ENCODE measurements at places on chromosomes 4 and X.

DNA sequence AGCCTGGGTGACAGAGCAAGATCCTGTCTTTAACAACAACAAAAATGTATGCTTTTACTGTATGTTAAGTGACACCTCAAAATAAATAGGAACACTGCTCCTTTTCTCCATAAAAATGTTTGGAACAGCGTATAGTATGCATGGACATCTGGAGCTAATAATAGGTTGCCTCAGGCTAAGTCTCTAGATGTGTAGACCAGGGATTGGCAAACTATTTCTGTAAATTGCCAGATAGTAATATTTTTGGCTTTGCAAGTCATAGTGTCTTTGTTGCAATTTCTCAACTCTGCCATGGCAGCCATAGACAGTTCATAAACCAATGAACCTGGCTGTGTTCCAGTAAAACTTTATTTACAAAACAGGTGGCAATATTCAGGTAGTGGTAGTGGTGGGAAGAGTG is 76.6 kb upstream of the CBLL2 start:
- DNase-seq: no peak

DNA sequence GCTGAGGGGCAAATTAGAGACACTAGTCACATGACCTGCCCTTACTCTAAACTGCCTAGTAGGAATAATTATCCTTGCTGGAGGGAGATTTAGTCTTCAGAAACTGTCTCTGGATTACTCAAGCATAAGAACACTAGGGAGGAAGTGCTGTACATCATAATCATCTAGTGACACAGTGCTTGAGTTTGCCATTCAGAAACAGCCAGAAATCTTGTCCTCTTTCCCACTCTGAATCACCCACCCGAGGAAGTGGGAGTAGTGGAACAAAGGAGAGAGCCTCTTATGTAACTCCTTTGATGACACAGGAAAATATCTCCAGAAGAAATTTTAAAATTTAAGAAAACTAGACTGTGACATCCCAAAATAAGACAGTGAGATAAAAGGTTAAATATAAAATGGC is 69.3 kb upstream of the PCDH19 start:
- DNase-seq: no peak

- DNase-seq: no peak
Observed at GRCh38 chrX:67587946-67588624, 44.3 kb downstream of the AR start.

DNA sequence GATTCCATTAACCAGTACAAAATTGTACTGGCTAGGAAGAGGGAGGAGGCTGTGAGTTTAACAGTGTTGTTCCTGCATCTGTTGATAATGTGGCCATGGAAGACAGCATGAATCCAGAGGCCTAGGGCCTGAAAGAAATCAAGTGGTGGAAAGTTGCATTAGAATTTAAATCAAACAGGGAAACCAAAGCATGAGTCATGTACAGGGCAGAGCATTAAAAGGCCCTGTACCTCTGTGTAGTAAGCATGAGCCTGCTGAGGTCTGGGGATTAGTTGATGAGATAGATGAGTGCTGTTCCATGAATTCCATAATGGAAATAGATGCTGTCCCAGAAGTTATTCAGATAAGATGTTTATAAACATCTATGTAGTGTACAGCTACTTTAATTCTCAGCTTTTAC is 58.3 kb downstream of the MID1IP1 start:
- no peak for DNase-seq

GRCh38 chrX:2708592-2709188 is 17.6 kb downstream of the CD99 start:
- no peak for DNase-seq

DNA sequence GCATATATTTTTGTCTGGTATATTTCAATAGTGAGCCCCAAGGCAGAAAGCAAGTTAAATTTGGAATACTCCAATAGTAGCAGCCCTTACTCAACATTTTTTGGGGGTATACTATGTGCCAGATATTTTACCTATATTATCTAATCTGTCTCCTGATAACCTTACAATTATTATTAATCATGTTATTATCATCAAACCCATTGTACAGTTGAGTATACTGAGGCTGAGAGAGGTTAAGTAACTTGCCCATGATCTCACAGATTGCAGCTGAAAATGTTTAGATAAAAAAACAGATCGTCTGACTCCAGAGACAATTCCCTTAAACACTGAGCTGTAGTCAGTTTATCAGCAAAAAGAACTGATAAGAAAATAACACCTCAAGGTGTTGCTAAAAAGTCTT is 6.5 kb upstream of the RBBP7 start:
- no peak for DNase-seq

DNA sequence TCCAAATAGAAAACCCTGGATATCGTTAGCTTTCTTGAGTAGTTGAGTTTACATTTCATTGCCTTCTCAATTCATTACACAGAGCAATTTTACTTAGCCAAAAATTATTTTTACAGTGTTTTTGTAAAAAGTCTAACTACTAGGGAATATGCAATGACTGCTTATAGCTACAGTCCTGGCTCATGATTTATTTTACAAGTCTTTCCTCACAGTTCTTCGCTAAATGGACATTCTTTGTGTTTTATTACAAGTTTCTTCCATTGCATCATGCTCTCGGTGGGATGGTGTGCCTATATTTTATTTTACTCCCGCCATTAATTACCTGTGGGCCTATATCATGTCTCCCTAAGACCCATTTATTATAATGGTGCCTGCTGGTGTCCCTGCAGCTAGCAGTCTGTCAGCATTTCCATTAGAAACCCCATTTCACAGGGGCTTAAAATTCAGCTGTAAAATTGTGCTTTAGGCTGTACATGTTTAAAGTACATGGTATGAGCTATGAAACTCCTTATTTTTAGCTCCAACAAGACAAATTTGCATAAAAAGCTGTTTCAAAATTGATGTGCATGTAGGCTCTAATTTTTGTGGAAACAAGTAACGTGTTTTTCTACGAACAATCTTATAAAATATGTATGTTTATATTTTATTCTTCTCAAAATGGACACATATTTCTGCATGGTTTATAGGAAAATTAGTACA is 227.4 kb downstream of the SLC7A11 start:
- DNase-seq: no peak

- DNase-seq: no peak
Observed at GRCh38 chrX:46587158-46587557, 13.6 kb downstream of the CHST7 start.

- no peak for DNase-seq
Observed at GRCh38 chrX:150834695-150835094, 63.8 kb downstream of the CD99L2 start.

DNA sequence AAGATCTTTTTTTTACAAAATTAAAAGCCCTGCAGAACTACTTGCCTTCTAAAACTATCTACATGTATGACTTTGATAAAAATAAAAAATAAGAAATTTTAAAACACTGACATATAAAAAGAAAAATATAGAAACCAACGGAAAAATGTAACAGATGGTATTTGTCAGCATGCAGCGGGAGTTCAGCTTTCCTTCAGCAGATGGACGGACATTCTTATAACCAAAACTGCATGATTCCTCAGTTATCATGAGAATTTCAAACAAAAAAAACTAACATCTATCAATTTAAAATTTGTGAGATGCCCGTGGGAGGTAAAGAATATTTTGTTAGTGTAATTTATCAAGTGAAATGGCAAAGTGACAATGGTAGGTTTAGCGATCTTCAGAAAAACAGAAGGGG is 23.2 kb downstream of the RWDD4 start:
- no peak for DNase-seq

- DNase-seq: peak; percentile 17
Observed at GRCh38 chr4:47278631-47279030, 184.9 kb downstream of the COMMD8 start.

DNA sequence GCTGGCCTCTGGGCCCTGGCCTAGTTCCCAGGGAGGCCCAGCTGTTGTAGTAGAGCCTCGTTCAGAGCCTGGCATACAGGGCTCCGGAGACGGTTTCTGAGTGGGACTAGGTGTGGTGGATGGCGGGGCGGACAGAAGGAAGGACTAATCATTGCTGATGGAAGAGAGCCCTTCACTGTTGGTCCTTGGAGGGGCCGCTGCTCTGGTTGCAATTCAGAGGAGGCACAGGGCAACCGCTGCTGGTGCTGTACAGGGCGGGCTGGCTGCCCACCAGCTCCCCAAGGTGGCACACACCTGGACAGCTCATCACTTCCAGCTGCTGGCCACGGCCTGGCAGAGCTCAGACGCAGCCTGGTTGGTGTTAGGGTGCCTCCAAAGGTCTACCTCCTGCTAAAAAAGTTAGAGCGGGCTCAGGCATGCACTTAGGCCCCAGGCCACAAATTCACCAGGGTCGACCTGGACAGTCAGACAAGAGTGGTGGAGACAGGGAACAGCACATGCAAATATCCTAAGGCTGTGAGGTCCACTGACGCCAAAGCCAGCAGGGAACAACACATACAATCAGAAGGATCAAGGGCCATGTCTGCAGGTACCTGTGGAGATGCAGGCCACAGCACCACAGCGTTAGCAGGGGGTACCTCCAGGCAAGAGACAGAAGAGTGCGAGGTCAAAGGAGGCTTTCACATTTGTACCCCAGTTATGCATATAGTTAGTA is 7.5 kb upstream of the RNF4 start:
- no peak for DNase-seq

DNA sequence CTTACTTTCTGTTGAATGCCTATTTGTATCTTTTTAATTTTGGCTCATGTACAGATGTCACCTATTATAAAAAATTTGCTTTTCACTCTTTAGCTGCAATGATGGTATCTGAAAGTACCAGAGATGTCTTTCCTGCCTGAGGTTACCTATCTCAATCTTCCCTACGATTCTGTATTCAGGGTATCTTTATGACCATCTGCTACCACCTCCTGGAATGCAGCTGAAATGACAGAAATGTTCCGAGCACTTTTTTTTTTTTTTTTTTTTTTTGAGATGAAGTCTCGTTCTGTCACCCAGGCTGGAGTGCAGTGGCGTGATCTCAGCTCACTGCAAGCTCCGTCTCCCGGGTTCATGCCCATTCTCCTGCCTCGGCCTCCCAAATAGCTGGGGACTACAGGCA is 136.4 kb downstream of the REPS2 start:
- no peak for DNase-seq

- DNase-seq: no peak
Observed at GRCh38 chr4:31351695-31352094, 631.5 kb downstream of the PCDH7 start.

GRCh38 chr4:139242511-139243051 is 37.4 kb downstream of the MGARP start:
- DNase-seq: no peak

GRCh38 chr4:1579001-1579900 is 104.9 kb downstream of the FAM53A start:
- no peak for DNase-seq

GRCh38 chr4:90841676-90842075 is 714.5 kb downstream of the CCSER1 start:
- DNase-seq: no peak

GRCh38 chrX:124690495-124690894 is 344.1 kb downstream of the SH2D1A start:
- no peak for DNase-seq

DNA sequence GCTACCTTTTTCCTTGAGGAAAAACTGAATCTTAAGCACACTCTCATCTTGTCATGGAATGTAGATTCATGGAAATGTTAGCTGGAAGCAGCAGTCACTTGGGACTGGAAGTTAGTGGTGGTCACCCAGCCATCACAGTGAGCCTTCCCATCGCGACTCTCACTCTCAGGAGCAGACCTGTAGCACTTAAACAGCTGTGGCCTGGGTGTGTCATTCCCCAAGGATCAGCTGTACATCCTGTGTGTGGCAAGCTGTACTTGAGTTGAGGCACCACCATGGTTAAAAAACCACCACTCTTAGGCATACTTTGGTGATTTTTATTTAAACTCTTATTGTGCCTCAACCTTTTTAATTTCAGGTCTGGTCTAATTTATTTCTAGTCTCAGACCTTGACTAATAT is 46.7 kb downstream of the JADE1 start:
- DNase-seq: no peak

GRCh38 chrX:120761810-120762209 is 113.9 kb downstream of the CT47B1 start:
- DNase-seq: no peak

GRCh38 chr4:138401334-138401733 is 159.2 kb upstream of the SLC7A11 start:
- DNase-seq: peak; percentile 51

- DNase-seq: peak; percentile 35
Observed at GRCh38 chr4:162959046-162959445, 207.6 kb downstream of the NAF1 start.

DNA sequence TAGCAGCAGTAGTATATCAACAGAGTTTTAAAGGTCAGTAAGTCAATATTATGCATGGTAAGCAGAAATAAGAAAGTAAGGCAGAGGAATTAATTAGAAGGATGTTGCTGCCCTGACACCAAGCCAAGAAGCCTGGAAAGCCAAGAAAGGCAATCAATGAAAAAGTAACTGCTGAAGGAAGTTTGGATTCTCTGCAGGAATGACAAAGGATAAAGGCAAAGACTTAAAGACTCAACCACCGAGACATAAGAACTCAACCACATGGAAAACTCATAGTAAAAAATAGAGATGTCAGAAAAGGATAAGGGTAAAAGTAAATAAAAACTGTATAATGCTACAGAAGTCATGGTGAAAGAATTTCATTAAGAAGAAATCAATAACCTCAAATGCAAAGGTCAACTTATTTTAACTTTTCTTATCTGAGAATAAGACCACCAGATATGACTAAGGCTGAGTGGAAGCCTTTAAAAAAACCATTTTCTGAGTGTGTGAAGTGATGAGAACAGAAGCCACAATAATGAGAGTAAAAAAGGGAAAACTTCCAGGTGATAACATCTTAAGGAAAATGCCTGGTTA is 55.2 kb downstream of the NEK1 start:
- DNase-seq: no peak

- peak; percentile 9 for DNase-seq
Observed at GRCh38 chrX:20315140-20315539, 48.4 kb upstream of the RPS6KA3 start.

- DNase-seq: no peak
Observed at GRCh38 chrX:65821721-65822496, 154.5 kb downstream of the MSN start.

DNA sequence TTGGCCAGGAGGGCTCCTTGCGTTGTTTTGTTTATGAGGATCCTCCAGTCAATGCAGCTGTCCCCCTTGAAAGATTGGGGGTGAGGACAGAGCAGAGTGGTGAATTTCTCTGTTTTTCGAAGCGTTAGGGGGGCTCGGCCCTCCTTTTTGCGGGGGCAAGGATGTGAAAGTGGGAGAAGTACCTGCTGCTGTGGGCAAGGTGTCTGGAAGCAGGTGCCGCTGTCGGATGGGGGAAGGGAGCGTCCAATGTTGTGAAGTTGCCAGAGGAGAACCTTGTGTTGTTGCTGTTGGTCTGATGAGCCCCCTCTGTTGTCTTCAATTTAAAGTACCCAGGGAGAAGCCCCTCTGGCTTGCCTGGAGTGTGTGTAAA is 613 bp downstream of the GLRB start:
- no peak for DNase-seq

DNA sequence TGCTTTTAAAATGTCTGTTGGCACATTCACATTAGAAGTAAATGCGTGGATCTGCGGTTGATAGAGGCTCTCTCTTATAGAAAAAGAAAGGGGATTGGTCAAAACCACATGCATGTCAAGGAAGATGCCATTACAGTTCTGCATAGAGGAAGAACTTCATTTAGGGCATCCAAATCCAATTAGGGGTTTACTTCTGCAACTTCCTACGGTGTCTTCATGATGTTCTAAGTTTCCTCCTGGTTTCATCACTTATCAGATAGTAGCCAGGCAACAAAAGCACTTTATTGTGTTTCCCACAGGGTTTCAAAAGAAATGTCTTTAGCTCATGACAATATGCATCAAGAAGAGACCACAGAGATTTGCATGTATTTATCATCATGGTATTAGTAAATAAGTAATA is 136.0 kb upstream of the HPGD start:
- no peak for DNase-seq

GRCh38 chrX:151828439-151829080 is 84.1 kb upstream of the MAGEA4 start:
- no peak for DNase-seq
